ENCODE measurements at places on chromosomes 5 and 9.
A peak's percentile ranks its signal among the peaks of the same experiment; 100 is the strongest.

GRCh38 chr9:124298646-124299235, 41.0 kb downstream of the NEK6 start:
- DNase-seq: no peak

GRCh38 chr9:16925426-16925825, 55.0 kb upstream of the BNC2 start:
- no peak for DNase-seq

DNA sequence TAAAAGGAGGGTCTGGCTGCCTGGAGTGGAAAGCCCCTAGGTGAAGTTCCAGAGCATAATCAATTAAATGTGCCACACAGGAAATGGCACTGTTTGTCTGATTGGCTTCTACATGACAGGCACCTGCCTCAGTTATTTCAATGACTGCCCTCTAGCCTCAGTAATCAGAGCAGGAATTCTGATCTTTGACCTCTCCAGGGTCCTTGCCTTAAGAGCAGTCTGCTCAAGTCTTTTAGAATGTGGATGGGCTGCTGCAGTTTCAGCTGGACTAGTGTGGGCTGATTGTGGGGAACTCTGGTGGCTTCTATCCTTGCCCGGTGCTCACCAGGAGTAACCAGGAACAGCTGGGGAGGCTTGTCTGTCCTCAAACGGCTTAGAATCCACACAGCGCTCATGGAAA, 98.9 kb downstream of the LIX1 start:
- DNase-seq: no peak

GRCh38 chr5:89147031-89147430, 264.0 kb upstream of the MEF2C start:
- DNase-seq: no peak

DNA sequence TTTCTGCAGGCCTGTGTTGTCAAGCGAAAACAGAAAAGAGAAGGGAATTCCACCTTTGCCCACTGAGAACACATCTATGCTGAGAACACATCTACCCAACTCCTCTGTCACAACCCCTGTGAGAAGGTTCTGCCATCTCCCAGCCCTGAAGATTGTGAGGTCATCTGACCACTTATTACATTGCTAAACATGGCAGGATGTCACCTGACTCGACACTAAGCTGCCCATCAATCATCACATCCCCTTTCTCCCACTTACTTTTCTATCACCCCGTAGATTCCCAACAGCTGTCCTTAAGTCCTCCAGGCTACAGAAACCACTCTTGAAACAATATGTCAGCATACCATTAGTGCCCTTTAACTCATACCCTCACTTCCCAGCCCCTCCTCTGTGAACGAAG, 64.2 kb upstream of the PRSS3 start:
- DNase-seq: no peak

DNA sequence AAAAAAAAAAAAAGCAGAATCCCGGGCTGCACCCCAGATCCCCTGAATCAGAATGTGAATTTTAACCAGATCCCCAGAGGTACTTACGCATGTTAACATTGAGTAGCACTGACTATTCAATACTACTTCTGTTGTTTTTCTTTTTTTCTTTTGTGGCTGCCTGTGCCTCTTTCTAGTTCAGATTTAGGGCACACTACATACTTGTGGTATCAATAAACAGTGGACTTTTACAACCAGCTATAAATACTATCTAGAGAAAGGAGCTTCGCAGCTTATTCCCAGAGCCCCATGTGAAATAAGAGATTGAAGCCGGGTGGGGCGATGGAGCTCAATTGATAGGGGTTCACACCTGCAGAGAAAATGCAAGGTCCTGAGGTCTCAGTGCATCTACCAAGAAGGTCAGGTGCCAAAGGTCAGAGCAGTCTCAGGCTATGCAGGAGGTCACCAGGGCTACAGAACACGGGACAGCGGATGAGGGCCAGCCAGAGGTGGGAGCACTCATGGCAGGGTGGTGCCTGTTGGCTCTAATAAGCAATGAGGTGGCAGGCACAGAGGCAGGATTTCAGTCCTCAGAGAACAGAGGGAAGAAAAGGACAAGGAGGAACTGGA, 22.3 kb downstream of the WWC1 start:
- DNase-seq: no peak

GRCh38 chr5:144438237-144438636, 267.6 kb downstream of the KCTD16 start:
- no peak for DNase-seq

DNA sequence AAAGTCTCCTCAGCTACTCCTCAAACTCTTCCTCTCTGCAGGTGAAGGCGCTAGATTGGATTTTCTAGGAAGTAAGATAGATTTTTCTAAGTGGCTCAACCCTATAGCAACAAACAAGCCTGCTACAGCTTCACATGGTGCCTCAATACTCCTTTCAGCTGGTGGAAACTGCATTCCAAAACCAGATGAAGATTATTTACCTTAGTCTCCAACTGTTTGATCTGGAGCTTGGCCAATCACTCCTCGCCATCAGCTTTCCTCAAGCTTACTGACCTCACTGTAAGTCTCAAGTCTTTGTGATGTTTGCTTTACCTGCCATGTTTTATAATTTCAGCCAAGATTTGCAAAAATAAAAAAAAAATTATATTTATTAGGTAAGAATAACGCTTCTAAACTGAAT, 622.4 kb downstream of the CHSY3 start:
- DNase-seq: no peak

DNA sequence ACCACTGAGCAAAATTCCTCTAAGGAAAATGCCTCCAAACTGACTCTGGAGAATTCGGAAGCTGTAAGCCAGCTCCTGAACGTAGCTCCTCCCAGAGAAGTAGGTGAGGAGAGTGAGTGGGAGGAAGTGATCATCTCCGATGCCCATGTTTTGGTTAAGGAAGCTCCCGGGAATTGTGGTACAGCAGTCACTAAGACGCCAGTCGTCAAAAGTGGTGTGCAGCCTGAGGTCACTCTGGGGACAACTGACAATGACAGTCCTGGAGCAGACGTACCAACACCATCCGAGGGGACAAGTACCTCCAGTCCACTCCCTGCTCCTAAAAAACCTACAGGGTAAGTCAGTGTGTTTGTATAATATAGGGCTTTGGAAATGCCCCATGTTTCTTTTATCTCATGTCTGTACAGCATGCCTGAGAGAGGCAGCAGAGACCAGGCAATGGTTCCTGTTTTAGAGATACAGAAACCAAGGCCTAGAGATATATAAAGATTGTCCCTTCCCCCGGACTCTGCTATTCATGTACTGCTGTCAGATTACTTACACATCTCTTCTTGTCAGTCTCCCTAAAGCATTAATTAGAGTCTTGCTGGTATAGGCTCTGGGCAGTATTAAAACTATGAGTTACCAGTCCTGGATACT, 23.9 kb downstream of the HMGXB3 start:
- DNase-seq: no peak

- DNase-seq: no peak
Measured at GRCh38 chr9:16289639-16290038, 580.8 kb downstream of the BNC2 start.

- DNase-seq: peak; percentile 63
Measured at GRCh38 chr9:99172124-99173091, 49.3 kb downstream of the ALG2 start.

GRCh38 chr9:83544002-83544698, 5.9 kb upstream of the FRMD3 start:
- peak; percentile 59 for DNase-seq

- DNase-seq: no peak
Measured at GRCh38 chr5:145162626-145163025, 672.5 kb downstream of the PRELID2 start.

- no peak for DNase-seq
Measured at GRCh38 chr5:167867281-167867680, 424.2 kb upstream of the WWC1 start.

- DNase-seq: no peak
Measured at GRCh38 chr9:76353280-76353679, 40.9 kb downstream of the RFK start.

DNA sequence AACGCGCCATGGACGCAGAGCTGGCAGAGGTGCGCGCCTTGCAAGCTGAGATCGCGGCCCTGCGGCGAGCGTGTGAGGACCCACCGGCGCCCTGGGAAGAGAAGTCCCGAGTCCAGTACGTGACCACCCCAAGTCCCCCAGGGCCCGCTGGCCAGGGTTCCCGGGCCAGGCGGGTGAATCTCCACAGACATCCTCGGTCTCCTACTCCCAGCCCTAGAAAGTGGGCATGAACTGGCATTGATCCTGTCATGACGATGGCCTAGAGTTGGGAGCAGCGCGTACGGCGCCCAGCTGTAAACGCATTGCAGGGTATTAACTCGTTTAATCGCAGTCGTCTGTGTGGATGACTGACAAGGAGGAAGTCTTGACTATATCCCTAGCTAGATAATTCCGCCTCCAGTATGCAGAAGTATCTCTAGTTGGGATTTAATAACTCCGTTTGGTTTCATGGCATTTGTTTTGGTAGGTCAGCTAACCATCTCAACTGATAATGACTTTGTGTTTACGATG, 293 bp downstream of the CENPP start:
- no peak for DNase-seq

DNA sequence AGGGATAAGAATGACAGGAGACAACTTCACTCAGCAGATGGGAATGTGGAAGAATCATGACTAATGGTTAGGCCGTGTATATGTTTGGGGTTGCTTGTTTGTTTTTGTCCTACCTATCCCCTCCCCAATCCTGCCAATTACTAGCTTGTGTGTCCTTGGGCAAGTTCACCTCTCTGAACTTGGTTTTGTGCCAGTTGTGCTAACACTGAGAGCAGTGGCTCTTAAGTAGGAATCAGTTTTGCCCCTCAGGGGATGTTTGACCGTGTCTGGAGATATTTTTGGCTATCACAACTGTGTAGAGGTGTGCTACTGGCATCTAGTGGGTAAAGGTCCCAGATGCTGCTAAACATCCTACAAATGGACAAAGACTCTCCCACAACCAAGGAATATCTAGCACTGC, 287.0 kb downstream of the DMRT2 start:
- no peak for DNase-seq

DNA sequence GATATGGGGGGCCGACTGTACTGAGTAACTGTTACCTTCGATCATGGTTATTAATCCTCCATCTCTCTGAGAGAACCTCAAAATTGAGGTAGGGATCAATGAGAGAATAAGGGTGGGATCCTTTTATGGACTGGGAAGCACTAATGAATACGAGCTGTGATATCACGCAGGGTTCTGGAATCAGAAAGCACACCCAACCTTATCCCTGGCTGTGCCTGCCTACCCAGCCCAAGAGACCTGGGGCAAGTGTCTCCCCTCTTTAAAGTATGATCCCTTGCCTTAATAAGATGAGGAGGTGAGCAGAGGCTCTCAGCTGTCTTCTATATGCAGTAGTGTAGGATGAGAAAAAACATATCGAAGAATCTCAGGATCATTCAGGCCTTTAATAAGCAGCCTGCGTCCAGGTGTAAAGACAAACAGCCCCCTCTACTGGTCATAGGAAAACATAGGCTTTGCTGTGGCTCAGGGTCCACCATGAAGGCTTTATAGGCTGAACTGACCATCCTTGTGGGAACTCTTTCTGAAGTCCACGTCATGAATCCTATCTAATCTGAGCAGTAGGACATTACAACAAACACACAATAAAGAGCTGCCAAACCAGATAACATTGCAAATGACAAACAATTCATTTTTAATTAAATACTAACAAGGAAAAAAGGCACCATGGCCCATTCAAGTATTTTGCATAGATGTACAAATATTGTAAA, 16.8 kb downstream of the NIPAL4 start:
- peak; percentile 64 for DNase-seq

DNA sequence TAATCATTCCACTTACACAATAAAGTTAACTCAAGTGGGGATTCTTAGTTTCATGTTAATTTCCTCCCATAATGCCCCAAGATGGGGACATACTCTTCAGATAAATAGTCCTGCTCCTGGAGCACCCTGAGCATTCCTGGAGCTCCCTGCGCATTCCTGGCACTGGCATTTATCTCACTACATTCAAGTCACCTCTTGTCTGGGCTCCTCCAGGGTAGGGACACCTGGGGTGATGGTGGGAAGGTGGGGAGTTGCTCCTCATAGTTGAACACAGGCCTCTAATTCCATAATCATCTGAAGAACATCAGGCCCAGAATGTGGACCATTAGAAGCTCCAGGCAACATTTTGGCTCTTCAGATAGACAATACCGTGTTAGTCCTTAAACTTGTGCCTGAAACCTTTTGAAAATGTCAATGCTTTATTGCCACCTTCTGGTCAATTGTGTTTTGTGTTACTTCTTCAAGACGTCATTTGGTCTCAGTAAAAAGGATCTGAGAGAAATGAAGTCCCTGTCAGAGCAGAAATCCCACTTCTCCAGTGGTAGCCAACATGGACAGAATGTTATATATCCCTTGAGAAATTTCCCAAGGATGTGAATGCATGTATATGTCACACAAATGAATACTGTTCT, 14.2 kb upstream of the AGGF1 start:
- no peak for DNase-seq

DNA sequence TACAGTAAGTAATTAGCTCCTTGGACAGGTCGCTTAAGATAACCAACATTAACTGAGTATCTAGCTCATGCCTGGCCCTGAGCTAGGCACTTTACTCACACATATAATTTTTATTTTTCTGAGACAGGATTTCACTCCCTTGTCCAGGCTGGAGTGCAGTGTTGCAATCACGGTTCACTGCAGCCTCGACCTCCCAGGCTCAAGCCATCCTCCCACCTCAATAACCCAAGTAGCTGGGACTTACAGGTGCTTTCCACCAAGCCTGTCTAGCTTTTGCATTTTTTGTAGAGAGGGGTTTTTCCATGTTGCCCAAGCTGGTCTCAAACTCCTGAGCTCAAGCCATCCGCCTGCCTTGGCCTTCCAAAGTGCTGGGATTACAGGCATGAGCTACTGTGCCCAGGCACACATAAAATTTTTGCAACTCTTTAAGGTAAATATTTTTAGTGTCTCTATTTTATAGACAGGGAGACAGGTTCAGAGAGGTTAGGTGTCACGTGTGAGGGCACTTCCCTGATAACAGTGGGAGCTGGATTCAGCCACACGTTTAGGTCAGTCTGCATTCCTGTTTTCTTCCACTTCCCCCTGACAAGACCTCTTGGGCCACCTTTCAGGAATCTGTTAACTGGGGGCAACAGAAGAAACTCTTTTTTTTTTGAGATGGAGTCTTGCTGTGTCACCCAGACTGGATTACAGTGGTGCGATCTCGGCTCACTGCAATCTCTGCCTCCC, 18.2 kb downstream of the HBEGF start:
- DNase-seq: no peak

- no peak for DNase-seq
Measured at GRCh38 chr5:34891981-34892380, 23.3 kb downstream of the RAD1 start.

DNA sequence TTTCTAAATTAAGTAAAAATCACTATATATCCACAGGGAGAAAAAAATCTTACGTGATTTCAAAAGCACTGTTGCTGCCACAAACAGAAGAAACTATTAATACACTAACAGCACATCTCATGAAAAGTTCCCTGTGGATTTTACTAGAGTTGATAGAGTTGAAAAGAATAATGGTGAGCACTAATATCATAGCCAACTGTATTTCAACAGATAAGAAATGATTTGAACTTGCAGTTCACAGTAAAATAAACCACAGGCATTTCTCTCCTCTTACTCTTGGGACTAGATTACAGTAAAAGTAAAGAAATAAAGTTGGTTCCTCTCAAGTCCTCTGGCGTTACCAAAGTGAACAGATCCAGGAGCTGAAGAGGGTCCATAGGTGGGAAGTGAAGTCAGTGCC, 27.9 kb downstream of the AGTPBP1 start:
- DNase-seq: no peak

Data from NCI-H1092 (cell line).